ENCODE measurements at places on chromosomes 6 and 20.

GRCh38 chr20:47710665-47711045 lies 74.6 kb downstream of the SULF2 start:
- DNase-seq: no peak

- no peak for DNase-seq
Observed at GRCh38 chr6:55290736-55291135, 36.5 kb upstream of the GFRAL start.

- no peak for DNase-seq
Observed at GRCh38 chr6:117955684-117956256, 48.7 kb downstream of the SLC35F1 start.

- DNase-seq: no peak
Observed at GRCh38 chr6:90343576-90343975, 46.9 kb upstream of the BACH2 start.

- DNase-seq: no peak
Observed at GRCh38 chr6:164694386-164694785, 615.0 kb downstream of the C6orf118 start.

GRCh38 chr6:135196739-135197510 lies 15.8 kb downstream of the MYB start:
- DNase-seq: no peak

DNA sequence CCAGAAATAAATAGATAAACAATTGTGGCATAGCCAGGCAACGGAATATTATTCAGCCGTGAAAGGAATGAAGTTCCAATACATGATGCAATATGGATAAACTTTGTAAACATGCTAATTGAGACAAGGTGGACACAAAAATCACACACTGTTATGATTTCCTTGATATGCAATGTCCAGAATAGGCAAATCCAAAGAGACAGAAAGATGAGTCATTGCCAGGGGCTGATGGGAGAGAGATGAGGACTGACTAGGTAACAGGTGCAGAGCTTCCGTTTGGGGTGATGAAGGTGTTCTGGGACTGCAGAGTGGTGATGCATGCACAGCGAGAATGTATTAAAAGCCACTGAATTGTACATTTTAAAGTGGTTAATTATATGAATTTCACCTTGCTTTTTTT lies 31.1 kb upstream of the SPO11 start:
- DNase-seq: no peak

GRCh38 chr6:91509711-91510110 lies 922.8 kb upstream of the MAP3K7 start:
- no peak for DNase-seq

DNA sequence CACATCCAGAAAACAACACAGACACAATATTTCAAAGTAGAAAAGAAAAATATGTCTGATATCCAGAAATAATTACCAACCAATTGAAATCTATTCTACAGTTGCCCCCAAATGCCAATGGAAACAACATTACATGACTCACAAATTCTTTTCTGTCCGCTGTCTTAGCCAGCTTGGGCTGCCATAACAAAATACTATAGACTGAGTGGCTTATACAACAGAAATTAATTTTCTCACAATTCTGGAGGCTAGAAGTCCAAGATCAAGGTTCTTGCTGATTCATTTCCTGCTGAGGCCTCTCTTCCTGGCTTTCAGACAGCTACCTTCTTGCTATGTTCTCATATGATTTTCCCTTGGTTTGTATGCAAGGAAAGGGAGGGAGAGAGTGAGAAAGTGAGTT lies 698.1 kb downstream of the DHX35 start:
- DNase-seq: no peak

- no peak for DNase-seq
Observed at GRCh38 chr20:40966516-40967185, 62.0 kb upstream of the TOP1 start.

- DNase-seq: no peak
Observed at GRCh38 chr6:26330859-26331217, 34.2 kb upstream of the BTN3A2 start.

DNA sequence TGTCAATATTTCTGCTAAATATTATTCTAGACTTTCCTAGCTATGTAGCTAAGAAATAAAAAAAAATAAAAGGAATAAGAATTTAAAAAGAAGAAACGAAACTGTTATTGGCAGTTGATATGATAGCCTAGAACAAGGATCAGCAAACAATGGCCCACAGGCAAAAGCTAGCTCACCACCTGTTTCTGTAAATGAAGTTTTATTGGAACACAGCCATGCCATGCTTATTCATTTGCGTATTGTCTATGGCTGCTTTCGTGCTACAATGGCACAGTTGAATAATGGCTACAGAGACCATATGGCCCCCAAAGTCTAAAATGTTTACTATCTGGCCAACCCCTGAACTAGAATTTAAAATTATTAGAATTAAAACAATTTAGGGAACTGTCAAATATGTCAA lies 952.6 kb upstream of the MAP3K7 start:
- DNase-seq: no peak

- DNase-seq: no peak
Observed at GRCh38 chr6:2971420-2972218, at the start of gene SERPINB6. Gene SERPINB6 (minus strand): TSS chr6:2971567. CDS start chr6:2959332, 12,235 bp downstream.

GRCh38 chr6:6417475-6417874 lies 97.0 kb upstream of the F13A1 start:
- no peak for DNase-seq

- no peak for DNase-seq
Observed at GRCh38 chr6:109853426-109853825, 124.7 kb upstream of the GPR6 start.

DNA sequence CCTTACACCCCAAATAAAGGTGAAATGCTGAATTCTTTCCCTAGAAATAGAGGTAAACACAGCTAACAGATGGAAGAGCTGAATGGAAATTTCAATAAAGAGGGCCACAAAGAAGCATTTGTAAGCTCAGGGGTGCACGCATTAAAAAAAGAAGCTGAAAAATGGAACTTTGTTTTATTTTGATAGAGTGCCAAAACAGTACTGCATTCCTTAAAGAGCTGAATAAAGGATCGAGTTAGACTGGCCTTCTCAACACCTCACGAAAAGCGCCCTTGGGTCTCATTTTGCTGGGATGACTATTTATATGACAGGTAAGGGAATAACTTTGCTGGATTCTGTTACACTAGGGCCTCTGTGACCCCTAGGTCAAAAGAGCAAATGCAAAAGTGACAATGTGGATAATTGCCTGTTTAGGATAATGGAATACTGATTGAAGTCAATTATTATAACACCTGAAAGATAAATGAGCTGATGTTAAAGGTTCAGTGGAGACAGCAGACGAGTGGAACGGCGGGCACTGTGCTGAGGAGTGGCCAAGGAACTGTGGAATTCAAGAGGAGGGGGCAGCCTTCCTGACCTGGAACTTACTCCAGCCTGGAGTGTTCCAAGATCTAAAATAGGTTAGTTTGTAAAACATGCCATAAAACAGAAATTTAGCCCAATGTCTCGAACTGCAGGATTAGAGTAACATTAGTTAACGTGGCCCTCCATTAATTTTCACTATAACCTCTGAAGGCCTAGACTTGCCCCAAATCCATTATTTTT lies 168.4 kb downstream of the FOXC1 start:
- DNase-seq: no peak

DNA sequence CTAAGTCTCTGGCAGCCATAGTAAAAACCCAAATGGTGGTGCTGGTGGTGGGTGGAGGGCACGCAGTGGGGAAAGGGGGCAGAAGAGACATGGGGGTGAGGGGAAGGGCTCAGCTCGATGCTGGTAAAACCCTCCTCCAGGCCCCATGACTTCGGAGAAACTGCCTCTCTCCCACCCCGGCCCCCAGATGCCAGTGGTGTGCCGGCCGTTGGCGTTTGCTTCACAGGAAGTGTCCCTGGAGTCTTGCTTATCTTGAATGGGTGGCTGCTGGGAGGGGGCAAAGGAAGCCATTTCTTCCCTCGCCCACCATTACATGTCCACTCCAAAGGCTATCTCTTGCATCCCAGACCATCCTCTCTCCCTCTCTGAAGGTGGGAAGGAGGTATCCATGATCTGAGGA lies 25.4 kb downstream of the VEGFA start:
- no peak for DNase-seq

- no peak for DNase-seq
Observed at GRCh38 chr6:100906325-100906724, 25.2 kb upstream of the ASCC3 start.

- DNase-seq: no peak
Observed at GRCh38 chr20:14450256-14450655, 112.8 kb upstream of the FLRT3 start.

DNA sequence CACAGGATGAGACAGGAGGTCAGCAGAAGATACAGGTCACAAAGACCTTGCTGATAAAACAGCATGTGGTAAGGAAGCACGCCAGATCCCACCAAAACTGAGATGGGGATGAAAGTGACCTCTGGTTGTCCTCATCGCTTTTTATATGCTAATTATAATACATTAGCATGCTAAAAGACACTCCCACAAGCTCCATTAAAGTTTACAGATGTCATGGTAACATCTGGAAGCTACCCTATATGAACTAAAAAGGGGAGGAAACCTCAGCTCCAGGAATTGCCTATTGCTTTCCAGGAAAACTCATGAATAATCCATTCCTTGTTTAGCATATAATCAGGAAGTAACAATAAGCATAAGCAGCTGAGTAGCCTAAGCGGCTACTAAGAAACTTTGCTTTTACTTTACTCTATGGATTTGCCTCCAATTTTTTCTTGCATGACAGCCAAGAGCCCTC lies 8.4 kb upstream of the RIN2 start:
- no peak for DNase-seq

DNA sequence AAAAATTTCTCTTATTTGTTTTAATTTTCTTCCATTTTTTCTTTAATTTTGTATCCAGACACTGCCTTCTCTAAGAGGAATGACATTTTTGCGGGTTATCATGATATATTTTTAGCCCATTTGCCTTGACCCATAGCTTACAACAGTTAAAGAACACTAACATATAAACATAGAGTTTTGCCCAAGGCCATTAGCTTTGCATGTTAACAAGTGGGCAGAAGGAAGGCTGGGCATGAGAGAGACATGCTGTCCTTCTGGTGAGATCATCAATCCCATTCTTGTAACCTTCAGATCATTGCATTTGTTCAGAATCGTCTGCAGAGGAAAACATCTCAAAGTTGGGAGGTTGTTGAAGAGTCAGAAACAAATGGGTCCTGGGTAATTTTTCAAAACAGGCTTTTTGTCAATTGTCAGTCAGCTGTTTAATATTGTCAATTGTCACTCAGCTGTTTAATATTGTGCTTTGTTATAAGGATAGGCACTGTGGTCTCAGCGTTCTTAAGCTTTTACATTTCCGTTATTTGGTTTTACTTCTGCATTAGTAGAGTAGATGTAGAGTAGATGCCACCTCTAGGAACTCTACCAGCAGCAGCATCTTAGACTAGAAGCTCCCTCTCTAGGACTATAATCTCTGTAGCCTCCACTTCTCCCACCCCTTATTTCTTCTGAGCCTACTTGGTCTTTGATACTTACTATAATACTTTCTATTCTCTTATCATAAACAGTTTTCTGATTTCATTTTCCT lies 243.1 kb downstream of the ESR1 start:
- no peak for DNase-seq

DNA sequence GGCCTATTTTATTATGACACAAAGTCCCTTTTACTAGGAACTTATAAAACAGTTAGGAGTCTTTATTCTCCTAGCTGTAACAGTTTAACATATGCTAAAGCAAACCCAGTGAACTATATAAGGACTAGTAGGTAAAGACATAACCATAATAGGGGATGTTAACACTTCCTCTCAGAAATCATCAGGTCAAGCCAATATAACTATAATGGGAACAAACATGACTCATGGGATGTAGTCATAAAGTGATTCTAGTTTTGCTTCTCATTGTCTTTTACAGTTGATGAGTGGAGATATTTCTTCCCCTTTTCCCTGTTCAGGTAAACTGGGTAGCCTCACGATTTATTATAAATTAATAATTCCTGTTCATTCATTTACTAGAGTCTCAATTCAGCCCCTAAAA lies 9.7 kb downstream of the PTCHD4 start:
- no peak for DNase-seq

- no peak for DNase-seq
Observed at GRCh38 chr6:622462-622861, 34.4 kb downstream of the HUS1B start.

DNA sequence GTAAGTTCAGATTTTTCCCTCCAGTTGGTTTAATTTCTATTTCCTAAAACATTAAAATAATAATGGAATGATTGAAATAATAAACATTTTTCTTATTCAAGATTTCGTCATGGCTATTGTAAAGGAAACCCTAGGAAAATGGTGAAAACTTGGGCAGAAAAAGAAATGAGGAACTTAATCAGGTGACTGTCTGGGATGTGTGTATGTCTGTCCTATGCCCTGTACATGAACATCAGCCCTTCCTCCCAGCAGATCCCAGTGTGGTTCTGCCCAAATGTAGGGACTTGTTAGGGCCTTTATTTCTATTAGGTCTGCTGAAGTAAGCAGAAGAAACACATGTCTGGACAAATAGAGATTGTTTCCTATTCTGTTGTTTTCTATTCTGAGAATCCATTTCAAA lies 13.1 kb downstream of the RIOK1 start:
- DNase-seq: no peak

DNA sequence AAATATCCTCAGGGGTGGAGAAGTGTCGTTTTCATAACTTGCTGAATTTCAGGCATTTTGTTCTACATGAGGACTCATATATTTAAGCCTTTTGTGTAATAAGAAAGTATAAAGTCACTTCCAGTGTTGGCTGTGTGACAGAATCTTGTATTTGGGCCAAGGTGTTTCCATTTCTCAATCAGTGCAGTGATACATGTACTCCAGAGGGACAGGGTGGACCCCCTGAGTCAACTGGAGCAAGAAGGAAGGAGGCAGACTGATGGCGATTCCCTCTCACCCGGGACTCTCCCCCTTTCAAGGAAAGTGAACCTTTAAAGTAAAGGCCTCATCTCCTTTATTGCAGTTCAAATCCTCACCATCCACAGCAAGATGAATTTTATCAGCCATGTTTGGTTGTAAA lies 20.3 kb upstream of the MAPK13 start:
- DNase-seq: no peak

- DNase-seq: no peak
Observed at GRCh38 chr6:35736253-35736894, 458 bp upstream of the ARMC12 start.

- no peak for DNase-seq
Observed at GRCh38 chr20:24732599-24732998, 216.5 kb upstream of the CST7 start.

DNA sequence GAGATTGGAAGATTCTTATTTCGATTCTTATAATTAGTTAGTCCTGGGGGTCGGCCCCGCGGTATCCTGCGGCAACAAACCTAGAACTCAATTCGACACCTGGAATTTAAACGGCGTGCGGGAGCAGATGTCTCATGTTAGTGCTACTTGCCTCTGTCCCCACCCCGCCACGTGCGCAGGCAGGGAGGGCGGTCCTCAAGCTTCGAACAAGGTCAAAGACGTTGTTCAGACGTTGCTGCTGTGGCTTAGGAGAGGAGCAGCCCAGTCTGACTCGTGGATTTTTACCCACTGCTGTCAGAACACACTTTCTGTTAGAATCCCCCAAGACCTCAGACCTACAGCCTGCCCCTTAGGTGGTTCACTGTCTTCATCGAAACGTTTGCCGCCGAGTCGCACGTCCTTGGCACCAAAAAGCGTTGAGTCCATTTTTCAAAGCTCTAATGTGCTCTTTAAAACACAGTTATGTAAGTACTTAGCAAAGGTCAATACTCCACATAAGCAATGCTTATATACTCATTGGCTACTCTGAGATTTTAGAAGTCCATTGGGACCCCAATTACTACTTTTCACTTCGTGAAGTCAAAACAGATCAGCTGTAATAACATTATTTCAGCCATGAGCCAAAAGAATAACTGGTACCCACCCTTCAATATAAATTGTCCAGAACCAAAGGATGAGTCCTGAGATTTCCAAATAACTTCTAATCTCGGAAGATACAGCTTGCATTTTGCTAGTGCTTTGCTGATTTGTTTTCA lies 2.7 kb upstream of the C6orf62 start:
- DNase-seq: no peak

GRCh38 chr20:44581515-44581914 lies 864 bp upstream of the PKIG start:
- DNase-seq: no peak
